Esophagus squamous epithelium (tissue), 5 donors: ENCODE measurements at places on chromosomes 4 and X.
A peak's percentile ranks its signal among the peaks of the same experiment; 100 is the strongest.

DNA sequence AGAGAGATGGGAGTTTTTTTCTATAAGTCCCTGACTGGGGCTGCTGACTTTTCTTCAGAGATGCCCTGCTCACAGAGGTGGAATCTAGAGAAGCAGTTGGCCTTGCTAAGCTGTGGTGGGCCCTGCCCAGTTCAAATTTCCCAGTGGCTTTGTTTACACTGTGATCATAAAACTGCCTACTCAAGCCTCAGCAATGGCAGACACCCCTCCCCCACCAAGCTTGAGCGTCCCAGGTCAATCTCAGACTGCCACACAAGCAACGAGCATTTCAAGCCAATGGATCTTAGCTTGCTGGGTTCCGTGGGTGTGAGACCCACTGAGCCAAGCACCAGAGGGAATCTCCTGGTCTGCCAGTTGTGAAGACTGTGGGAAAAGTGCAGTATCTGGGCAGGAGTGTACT lies 199.8 kb upstream of the WDFY3 start:
- H3K36me3 ChIP-seq, result no peaks in the 10 kb centered on the region
- H3K4me3 ChIP-seq, result no peak overlapping the region
- no peak for DNase-seq
- no peaks in the 10 kb centered on the region for H3K27me3 ChIP-seq
- H3K4me1 ChIP-seq, result no peaks in the 10 kb centered on the region

- DNase-seq, result no peak
- H3K27me3 ChIP-seq, result no peaks in the 10 kb centered on the region
- no peaks in the 10 kb centered on the region for H3K36me3 ChIP-seq
- H3K4me1 ChIP-seq, result no peaks in the 10 kb centered on the region
- H3K4me3 ChIP-seq, result no peak overlapping the region
- no peak overlapping the region for H3K27ac ChIP-seq
Measured at GRCh38 chrX:143934542-143934941, 50.7 kb downstream of the UBE2NL start.

GRCh38 chrX:13691841-13692371 lies 3.0 kb downstream of the RAB9A start:
- H3K4me1 ChIP-seq, result peaks cover 12% of the 10 kb centered on the region
- no peaks in the 10 kb centered on the region for H3K27me3 ChIP-seq
- peak overlapping the region; percentile 74 for H3K27ac ChIP-seq
- H3K4me3 ChIP-seq, result no peak overlapping the region
- no peaks in the 10 kb centered on the region for H3K36me3 ChIP-seq

DNA sequence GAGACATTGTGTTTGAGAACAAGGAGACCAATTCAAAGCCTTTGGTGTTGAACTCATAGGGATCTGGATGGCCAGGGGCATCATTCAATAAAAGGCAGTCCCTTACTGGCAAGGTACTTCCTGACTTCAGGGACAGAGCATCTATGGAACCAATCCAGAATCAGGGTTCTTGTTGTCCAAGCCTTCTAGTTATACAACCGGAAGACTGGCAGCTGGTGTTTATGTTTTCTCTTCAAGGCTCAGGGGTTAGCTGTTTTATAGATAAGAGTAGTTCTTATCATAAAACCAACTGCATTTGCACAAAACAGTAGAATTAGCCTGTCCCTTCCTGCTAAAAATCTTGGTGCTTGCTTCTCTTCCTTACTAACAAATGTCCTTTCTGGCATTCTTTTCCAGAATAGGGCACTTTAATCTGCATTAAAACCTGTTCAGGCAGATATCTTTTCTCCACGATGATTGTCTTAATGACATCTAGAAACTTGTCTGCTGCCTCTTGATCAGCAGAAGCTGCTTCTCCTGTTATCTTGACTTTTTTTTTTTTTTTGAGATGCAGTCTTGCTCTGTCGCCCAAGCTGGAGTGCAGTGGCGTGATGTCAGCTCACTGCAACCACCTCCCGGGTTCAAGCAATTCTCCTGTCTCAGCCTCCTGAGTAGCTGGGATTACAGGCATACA lies 38.4 kb upstream of the ARHGEF6 start:
- H3K36me3 ChIP-seq, result peaks cover 7% of the 10 kb centered on the region
- DNase-seq, result no peak
- H3K27ac ChIP-seq, result no peak overlapping the region
- no peak overlapping the region for H3K4me3 ChIP-seq
- H3K4me1 ChIP-seq, result no peaks in the 10 kb centered on the region

- H3K27me3 ChIP-seq, result no peaks in the 10 kb centered on the region
- H3K4me1 ChIP-seq, result no peaks in the 10 kb centered on the region
- H3K4me3 ChIP-seq, result no peak overlapping the region
- DNase-seq, result no peak
- H3K27ac ChIP-seq, result no peak overlapping the region
- H3K36me3 ChIP-seq, result no peaks in the 10 kb centered on the region
Measured at GRCh38 chr4:8828869-8829268, 42.8 kb downstream of the HMX1 start.

DNA sequence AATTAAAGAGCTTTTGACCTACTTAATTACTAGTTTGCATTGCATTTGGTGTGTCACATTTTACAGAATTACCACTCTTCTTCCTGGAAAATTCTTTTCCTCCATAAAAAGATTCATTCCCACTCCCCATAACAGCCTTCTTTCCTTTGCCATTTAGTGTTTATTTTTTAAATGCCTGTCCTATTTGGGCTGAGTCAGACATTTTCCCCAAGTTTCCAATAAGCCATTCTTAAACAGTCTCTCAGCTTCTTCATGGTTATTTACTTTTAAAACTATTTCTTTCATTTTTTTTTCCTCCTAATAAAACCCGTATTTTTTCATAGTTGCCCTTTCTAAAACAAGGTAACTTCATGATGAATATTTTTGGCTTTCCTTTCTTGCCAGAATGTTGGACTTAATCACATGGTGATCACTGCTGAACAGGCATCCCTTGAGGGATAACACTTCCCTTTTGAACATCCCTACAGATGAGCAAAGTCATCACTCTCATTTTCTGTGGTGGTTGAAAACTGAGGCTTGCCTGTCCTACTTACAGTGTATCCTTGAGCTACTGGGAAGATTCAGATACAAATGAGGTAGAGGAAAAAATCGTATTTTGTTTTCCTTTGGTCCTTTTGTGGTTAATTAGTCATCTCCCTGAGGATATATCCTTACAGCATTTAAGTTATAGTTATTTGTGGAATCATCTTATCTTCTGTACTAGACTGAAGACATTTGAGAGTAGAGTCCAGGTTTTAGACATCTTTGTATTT lies 520.5 kb upstream of the NR3C2 start:
- no peaks in the 10 kb centered on the region for H3K27me3 ChIP-seq
- H3K36me3 ChIP-seq, result no peaks in the 10 kb centered on the region
- no peak overlapping the region for H3K27ac ChIP-seq
- H3K4me1 ChIP-seq, result no peaks in the 10 kb centered on the region

- no peaks in the 10 kb centered on the region for H3K36me3 ChIP-seq
- no peak for DNase-seq
- H3K4me3 ChIP-seq, result no peak overlapping the region
- no peaks in the 10 kb centered on the region for H3K4me1 ChIP-seq
Measured at GRCh38 chr4:180407275-180407885, 1835.8 kb upstream of the TENM3 start.

DNA sequence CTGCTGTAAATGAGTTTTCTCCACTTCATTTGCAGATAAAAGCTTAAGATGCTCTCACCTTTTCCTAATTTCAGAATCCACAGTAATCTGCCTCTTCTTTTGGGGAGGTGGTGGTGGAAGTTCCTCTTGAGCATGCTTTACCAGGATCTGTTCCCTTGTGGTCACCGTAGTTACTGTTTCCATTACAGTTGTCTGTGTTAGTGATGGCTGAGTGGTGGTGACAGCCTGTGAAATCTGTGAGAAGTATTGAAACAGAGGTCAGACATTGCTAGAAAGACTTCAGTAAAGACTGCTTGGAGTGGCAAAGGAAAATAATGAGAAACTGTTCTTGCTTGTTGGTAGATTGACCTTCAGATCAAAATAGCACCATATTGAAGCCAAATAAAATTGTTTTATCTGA lies 666.2 kb downstream of the DMD start:
- H3K27ac ChIP-seq, result no peak overlapping the region
- no peaks in the 10 kb centered on the region for H3K27me3 ChIP-seq
- no peaks in the 10 kb centered on the region for H3K4me1 ChIP-seq
- no peaks in the 10 kb centered on the region for H3K36me3 ChIP-seq

GRCh38 chr4:13907255-13907751 lies 279.8 kb upstream of the BOD1L1 start:
- no peaks in the 10 kb centered on the region for H3K36me3 ChIP-seq
- no peak for DNase-seq
- H3K4me1 ChIP-seq, result no peaks in the 10 kb centered on the region
- H3K27me3 ChIP-seq, result no peaks in the 10 kb centered on the region

GRCh38 chr4:176565049-176565448 lies 227.7 kb downstream of the VEGFC start:
- H3K4me1 ChIP-seq, result no peaks in the 10 kb centered on the region
- no peak overlapping the region for H3K4me3 ChIP-seq
- H3K27ac ChIP-seq, result no peak overlapping the region

GRCh38 chr4:67375291-67375690 lies 170.0 kb downstream of the CENPC start:
- no peaks in the 10 kb centered on the region for H3K27me3 ChIP-seq
- no peaks in the 10 kb centered on the region for H3K36me3 ChIP-seq
- no peak overlapping the region for H3K27ac ChIP-seq
- no peaks in the 10 kb centered on the region for H3K4me1 ChIP-seq

GRCh38 chr4:119041396-119041795 lies 94.2 kb upstream of the MYOZ2 start:
- no peak for DNase-seq
- no peak overlapping the region for H3K4me3 ChIP-seq
- H3K27me3 ChIP-seq, result no peaks in the 10 kb centered on the region
- peak overlapping the region; percentile 81 for H3K27ac ChIP-seq

DNA sequence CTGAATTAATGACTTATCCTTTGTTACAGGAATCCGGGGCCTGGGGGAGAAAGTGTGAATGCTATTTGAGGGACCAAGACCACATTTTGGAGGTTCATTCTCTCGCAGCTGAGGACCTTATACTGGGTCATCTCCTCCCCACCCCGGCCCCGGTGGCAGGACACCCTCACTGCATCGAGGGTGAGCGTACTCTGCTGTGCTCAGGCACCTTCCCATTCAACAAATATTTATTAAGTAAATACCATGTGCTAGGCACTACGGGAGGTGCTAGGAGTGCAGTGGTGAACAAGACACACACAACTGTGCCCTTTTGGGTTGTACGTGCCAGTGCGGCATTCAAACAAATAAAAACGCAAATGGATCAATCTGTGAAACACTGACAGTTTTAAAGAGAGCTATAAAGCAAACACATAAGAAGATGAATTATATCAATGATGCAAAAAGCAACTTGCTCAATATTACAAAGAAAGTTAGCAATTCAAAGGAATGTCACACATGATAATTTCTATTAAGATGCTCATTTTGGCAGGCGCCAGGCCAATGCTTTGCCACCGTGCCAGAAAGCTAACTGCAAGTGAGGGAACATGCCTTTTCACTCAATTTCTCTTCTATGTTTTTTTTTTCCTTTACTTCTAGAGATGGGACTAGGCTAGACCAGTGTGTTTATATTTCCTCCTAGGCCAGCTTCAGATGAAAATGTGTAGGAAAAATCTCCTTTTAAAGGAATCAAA lies 24.6 kb downstream of the ADGRG2 start:
- H3K27ac ChIP-seq, result no peak overlapping the region
- no peaks in the 10 kb centered on the region for H3K4me1 ChIP-seq
- H3K27me3 ChIP-seq, result no peaks in the 10 kb centered on the region
- no peak for DNase-seq

GRCh38 chrX:154802947-154803346 lies 2.3 kb downstream of the MPP1 start:
- no peaks in the 10 kb centered on the region for H3K27me3 ChIP-seq
- DNase-seq, result no peak
- no peaks in the 10 kb centered on the region for H3K36me3 ChIP-seq
- H3K4me1 ChIP-seq, result peaks cover 4% of the 10 kb centered on the region

DNA sequence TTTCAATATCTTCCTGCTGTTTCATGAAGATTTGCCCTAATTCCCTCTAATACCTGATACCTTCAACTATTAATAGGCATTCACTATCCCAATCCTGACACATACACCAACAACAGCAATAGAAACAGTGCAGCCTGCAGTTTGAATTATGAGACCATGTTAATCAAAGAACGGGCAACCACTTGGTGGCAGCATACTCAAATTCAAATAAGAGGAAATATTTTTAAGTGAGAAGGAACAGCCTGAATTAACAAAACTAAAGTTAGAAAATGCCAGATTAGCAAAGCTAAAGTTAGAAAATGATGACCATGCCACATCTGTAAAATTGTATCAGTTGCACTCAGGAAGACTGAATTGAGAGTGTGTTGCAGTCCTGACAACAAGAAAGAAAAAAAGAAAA lies 204.9 kb downstream of the SMARCA1 start:
- H3K4me3 ChIP-seq, result no peak overlapping the region
- H3K27ac ChIP-seq, result no peak overlapping the region
- no peaks in the 10 kb centered on the region for H3K27me3 ChIP-seq
- DNase-seq, result no peak
- no peaks in the 10 kb centered on the region for H3K4me1 ChIP-seq

DNA sequence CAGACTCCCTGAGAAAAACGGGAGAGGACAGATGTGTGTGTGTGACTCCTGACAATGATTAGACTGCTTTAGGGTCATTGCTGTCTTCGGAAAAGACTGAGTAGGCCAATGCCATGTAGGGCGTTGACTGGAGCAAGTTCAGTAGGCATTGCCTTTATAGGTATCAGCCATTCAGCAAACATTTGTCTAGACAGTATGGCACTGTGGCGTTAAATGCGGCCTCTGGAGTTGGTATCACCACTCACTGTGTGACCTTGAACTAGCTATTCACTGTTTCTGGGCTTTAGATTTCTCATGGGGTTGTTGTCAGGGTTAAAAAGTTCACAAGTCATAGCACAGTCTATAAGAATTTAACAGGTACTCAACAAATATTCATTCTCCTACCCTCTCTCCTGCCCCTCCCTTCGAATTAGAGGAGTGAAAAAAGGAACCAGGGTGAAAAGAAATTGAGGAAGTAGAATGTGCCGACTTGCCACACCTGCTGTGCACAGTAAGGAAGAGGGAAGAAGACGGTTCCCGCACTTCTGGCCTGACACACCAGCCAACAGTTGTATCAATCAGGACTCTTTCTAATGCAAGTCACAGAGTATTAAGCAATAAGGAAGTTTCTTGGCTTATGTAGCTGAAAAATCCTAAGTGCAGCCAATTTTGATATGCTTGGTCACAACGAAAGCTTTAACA lies 83.2 kb upstream of the PLAC8 start:
- no peak for DNase-seq
- H3K4me3 ChIP-seq, result no peak overlapping the region
- H3K27me3 ChIP-seq, result no peaks in the 10 kb centered on the region
- H3K4me1 ChIP-seq, result peaks cover 19% of the 10 kb centered on the region
